ENCODE measurements at places on chromosomes 11 and 22.

GRCh38 chr11:75558939-75559843 is 2.9 kb upstream of the SERPINH1 start:
- no peak for DNase-seq

GRCh38 chr22:47168900-47169800 is 406.7 kb downstream of the TBC1D22A start:
- peak; percentile 72 for DNase-seq

DNA sequence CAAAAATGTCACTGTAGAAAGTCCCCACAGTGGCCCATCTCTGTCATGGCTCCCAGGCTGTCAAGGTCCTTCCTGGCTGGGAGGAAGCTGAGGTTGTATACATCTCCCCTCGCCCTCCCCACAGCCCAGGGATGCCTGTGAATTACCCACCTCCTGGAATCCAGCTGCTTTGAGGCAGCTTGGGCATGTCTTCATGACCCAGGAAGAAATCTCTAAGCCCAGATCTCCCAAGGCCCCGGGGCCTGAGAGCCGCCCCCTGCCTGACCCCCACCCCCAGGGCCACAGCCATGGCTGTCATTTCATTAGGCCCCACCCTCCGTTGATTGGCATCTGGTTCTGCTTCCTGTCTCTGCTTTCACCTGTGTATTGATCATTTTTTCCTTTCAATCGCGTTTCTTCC is 207.5 kb downstream of the TBC1D22A start:
- DNase-seq = no peak

GRCh38 chr11:87391496-87391895 is 353.8 kb downstream of the TMEM135 start:
- no peak for DNase-seq

DNA sequence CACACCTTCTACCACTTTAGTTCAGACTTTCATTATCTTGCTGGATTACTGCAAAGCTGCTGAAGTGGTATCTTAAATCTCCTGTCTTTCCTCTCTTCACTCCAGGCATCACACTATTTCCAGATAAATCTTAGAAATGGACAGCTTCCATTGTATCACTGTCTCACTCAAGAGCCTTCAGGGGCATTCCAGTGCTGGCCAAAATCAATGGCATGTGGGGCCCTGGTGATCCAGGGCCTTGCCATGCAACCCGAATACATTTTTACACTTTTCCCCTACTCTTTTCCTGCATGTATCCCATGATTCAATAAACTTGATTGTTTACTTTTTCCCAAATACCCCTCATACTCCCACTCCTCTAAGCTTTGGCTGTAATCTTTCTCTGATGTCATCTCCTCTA is 39.4 kb upstream of the DEUP1 start:
- DNase-seq = no peak

Data from lower leg skin (tissue), 4 donors.